ENCODE measurements at places on chromosomes 4 and X.

- no peak for DNase-seq
Measured at GRCh38 chr4:106529348-106530023, 160.9 kb upstream of the GIMD1 start.

- DNase-seq: no peak
Measured at GRCh38 chrX:153673428-153674218, at the start of gene PNCK. Gene PNCK (minus strand): TSS chrX:153673813. CDS start chrX:153673076, 737 bp downstream.

- no peak for DNase-seq
Measured at GRCh38 chr4:108135549-108136209, 33.1 kb downstream of the LEF1 start.

- DNase-seq: no peak
Measured at GRCh38 chrX:43641691-43642090, 14.4 kb upstream of the MAOA start.

- no peak for DNase-seq
Measured at GRCh38 chr4:152575533-152575932, 39.6 kb upstream of the FBXW7 start.

- DNase-seq: no peak
Measured at GRCh38 chr4:5018096-5018495, 1.2 kb downstream of the CYTL1 start.

DNA sequence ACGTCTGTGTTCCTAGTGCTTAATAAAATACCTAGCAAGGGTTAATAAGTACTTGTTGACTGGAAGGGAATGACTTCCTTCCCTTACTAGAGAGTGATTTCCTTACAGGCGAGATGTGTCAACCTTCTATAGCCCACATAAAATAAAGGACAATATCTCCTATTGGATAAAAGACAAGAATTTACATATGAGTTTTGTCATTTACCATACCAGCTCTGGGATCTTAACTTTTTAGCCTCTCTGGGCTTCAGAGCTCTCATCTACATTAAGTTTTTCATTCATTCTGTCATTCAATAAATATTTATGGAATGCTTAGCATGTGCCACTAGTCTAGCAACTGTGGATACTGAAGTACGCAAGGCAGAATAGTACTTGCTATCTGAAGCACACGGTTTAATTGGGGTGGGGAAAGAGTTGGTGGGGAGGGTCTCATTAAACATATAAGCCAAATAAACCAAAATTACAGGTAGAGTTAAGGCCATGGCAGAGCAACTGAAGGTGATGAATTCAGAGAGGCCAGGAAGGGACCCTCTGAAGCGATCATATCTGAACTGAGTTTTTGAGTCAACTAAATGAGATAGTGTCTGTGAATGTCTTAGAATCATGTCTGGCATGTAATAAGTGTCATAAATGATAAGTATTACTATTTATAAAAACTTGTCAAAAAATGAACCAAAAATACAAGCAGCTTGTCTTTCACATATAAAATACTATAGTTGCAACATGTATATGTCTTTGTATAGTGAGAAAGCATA, 91.6 kb upstream of the BMP2K start:
- DNase-seq: no peak

DNA sequence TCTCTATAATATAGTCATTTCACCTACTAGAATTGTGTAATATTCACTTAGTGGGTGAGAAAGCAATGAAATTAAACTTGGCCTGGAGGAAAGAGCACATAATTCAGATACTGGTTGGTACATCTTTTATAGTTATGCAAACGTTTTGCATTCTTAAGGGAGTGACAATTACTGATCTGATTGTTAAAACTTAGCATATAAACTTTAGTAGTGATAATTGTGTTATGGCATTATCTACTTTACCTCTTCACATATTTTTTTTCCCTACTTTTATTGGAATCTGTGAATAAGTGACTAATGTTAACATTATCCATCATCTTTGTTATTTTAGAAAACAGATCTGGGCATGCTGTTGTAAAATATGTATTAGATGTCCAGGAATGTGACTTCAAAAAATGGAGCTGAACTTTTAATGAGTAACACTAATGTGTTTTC, 217.4 kb upstream of the GIMD1 start:
- no peak for DNase-seq

GRCh38 chr4:120056246-120056645, 10.4 kb downstream of the MAD2L1 start:
- no peak for DNase-seq

DNA sequence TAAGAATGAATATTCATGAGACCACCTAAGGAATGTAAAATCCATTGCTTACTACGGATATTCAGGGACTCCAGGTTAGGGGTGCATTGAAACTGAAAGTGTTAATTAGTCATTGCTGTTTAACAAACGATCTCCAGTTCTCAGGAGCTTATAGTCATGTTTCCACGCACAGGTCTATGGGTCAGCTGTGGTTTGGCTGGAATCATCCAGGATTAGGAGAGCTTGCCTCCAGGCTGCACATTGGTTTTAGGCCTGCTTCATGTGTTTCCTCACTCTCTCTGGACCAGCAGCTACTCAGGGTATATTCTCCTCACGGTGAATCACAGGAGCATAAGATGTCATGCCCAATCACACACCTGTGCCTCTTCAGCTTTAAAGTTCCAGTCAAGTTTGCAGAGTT, 98.9 kb downstream of the ATXN3L start:
- DNase-seq: no peak

GRCh38 chrX:150449313-150449712, 86.2 kb downstream of the MAMLD1 start:
- no peak for DNase-seq

- no peak for DNase-seq
Measured at GRCh38 chr4:10947898-10948297, 263.3 kb upstream of the CLNK start.

DNA sequence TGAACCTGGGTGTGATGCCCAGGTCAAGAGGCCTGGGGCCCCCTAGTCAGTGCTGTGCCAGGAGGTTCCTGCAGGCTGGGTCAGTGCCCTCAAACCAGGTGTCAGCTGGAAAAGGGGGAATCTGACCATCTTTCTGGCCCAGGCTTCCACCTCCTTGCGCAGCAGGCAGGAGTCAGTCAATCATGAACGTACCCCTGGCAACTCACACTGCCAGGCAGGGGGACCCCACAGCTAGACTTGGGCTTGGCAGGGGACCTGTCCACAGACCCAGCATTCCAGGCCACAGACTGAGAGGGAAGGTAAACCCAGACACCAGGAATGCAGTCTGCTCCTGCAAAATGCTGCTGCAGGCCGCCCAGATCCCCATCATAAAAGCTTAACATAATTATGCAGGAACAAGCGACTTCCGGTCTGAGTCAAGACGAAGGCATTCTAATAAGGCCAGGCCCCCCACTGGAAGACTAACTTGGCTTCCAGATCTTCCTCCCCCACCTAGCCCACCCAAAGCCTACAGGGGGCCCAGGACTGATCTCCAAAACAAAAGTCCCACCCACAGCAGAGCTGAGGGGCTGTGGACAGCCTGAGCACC, 156.3 kb downstream of the BCOR start:
- DNase-seq: no peak

DNA sequence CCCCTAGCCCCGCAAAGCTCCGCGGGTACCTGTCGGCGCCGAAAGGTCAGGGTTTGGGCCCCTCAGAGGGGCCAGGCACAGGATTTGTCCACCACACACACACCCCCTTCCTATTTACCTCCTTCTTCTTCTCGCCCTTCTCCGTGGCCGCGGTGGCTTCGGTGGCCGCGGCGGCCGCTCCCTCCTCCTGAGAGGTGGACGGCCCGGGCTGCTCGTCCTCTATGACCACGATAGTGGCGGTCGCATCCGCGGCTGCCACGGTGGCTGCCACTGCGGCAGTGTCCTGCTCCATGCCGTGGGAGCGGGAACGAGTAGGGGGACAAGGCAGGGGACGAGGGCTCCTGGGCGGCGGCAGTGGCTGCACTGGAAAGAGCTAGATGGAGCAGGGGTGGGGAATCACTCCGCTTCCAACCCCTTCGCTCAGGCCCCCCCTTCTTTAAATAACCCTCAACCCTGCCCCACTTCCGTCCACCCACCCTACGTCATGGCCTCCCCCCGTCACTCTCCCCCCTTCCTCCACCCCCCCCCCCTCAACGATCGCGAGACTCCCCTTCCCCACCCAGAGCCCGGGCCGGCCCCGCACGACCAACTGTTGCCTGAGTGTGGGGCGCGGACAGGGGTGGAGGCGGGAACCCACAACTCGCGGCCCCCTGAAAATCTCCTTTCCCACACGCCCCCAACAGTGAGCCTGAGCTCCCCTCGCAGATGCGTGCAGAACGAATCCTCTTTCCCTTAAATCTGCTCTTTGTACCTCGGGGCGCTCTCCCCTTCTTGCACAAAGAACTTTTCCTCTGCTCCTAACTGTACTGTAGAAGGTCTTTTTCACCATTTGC, at the start of gene SMARCA1:
Gene SMARCA1, minus strand, starts transcription at position 412 of the 833 bp plus-strand sequence. Its CDS starts 120 bp downstream, at position 292.
- DNase-seq: no peak

DNA sequence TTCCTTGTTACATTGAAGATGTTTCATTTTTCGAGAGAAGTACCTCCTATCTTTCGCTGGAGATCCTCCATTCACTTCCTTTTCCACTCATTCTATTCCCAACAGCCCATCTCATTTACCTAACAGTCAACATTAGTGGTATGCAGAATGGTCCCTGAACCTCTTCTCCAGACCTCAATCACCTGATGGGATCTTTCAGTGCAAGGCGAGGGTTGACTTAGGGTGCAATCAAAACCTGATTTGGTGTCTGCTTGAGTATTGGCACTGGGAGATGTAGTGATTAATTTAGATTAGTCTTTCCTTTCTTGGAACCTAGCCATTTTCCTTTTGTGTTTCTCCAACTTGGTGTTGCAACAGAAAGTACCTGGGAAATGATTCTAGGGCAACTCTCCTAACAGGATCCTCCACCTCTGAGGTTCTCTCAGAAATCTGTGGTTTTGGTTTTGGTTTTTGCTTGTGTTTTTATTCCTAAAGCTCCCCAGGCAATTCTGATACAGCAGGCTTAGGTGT, 18.4 kb downstream of the DDX3X start:
- DNase-seq: no peak

- DNase-seq: peak; percentile 54
Measured at GRCh38 chrX:101409043-101409442, 1.0 kb downstream of the HNRNPH2 start.

- no peak for DNase-seq
Measured at GRCh38 chrX:46694549-46694948, 64.4 kb downstream of the SLC9A7 start.

DNA sequence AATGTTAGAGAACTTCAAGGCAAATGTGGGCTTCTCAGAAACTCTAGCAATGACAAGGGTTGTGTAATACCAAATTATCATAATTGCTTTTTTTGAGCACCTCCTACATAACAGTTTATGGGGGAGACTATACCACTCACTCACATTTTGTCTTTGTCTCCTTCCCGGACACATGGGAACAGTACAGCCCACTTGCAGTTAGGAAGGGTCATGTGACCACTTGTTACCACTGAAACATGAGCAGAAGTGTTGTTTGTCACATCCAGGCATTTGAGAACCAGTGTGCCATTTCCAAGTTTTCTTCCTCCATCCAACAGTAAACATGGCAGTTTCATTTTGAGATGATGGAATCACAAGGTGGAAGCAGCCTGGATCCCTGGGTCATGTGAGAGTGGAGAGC, 6.9 kb downstream of the MAGEA11 start:
- no peak for DNase-seq

All from hematopoietic multipotent progenitor cell treated with erythropoietin and hydrocortisone succinate and interleukin-3 and kit ligand, for 17 days (in vitro differentiated cells).